ENCODE measurements at places on chromosomes 11 and 22.
A peak's percentile ranks its signal among the peaks of the same experiment; 100 is the strongest.

DNA sequence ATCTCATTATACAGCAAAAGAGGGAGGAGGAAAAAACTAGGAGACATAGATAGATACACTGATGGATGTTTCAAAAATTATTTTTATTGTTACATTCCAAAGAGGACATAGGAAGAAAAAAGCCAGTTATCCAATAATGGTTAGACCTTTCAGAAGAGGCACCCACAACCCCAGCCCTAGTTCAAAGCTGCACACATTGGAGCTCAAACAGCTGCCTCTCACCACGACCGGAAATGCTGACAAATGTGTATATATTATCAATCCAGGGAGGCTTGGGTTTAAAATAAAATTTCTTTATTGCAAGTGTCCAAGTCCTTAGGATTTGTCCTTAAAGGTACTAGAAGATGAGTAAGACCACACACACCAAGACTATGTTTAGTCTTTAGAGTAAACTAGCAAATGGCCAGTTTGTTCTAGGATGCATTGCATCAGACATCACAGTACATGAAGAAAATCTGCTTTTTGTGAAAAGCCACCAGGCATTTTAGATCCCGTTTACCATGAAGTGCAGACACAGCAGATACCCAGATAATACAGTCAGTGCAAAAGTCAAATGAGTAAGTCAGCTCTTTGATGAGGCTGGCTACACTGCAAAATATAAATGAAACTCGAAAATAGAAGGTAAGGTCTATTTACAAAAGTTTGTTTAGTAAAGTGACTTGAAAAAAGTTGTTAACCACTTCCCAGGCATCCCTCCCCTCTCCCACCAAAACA is 4.6 kb upstream of the ASCL3 start:
- no peak for DNase-seq

DNA sequence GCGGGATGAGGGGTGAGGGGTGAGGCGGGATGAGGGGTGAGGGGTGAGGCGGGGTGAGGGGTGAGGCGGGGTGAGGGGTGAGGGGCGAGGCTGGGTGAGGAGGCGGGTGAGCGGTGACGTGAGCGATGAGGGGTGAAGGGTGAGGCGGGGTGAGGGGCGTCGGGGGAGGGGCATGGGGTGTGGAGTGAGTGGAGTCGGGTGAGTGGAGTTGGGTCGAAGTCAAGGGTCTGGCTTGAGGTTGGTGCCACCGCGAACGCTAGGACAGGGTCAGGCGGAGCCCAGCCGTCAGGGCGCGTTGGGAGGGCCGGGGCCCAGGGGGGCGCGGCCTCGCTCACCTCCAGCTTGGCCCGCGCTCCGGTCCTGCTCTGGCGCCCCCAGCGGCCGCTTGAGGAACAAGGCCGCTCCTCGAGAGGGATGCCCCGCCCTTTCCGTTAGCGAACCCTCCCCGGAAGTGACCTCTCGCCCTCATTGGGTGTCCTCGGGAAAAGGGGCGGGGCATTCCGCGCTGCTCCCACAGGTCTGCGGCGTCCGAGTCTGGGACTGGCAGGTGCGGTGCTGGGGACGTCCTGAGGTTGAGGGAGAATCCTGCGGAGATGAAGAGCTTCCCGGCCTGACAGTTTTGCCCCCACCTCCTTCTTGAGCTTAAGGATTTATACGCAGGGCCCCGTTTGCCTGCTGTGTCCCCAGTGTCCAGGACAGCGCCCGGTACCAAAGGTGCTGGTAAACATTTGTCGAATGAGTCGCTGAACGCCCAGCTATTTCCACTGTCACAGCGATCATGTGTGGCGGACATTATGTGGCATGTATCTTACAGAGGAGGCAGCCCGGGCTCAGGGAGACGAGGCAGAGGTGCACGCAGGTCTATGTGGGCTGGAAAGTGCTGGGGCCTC is at the start of gene SYCE3:
SYCE3 (minus strand) TSS at position 397 of the 890 bp plus-strand sequence. CDS start 6,514 bp downstream, outside the sequence.
- DNase-seq, result peak; percentile 70

- DNase-seq, result no peak
Measured at GRCh38 chr11:60124802-60125432, 36.5 kb downstream of the MS4A2 start.

GRCh38 chr11:121385688-121386087 is 66.4 kb upstream of the SORL1 start:
- DNase-seq, result no peak

- no peak for DNase-seq
Measured at GRCh38 chr22:44201665-44202064, 20.9 kb downstream of the PARVG start.

- no peak for DNase-seq
Measured at GRCh38 chr11:43397251-43397650, 38.5 kb downstream of the TTC17 start.

DNA sequence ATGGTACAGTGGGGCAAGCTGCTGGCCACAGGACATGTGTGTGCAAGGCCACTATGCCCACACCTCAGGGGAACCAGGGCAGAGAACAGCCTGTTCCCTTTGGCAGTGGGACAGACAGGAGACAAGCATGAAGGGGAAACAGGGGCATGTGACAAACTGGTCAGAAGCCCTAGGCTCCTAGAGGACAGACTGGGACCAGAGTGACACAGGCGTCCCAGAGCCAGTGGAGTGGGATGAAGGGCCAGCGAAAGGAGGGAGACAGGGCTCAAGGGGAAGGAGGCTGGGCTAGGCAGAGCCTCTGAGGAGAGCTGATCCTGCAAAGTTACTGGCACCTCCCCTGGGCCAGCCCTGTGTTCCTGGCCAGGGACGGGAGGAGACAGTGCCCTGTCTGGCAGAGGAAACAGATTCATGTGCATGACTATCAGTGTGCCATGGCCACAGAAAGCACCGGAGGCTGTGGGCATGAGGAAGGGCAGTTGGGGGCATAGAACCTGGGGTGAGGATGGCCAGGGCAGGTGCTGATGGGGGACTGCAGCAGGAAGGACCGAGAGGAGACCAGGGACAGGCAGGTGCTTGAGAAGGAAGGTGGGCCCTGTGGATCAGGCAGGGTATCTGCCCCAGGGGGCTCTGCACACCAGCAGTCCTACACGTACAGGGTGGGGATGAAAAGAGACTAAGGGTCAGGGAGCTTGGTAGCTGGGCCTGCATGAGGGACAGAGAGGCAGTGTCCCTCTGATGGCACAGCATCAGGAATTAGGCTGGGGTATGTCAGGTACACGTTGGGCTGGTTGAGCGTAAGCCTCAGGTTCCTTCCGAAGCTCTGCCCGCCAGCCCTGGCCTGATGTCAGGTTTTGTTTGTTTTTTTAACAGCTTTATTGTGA is 9.8 kb downstream of the DERL3 start:
- DNase-seq, result no peak

DNA sequence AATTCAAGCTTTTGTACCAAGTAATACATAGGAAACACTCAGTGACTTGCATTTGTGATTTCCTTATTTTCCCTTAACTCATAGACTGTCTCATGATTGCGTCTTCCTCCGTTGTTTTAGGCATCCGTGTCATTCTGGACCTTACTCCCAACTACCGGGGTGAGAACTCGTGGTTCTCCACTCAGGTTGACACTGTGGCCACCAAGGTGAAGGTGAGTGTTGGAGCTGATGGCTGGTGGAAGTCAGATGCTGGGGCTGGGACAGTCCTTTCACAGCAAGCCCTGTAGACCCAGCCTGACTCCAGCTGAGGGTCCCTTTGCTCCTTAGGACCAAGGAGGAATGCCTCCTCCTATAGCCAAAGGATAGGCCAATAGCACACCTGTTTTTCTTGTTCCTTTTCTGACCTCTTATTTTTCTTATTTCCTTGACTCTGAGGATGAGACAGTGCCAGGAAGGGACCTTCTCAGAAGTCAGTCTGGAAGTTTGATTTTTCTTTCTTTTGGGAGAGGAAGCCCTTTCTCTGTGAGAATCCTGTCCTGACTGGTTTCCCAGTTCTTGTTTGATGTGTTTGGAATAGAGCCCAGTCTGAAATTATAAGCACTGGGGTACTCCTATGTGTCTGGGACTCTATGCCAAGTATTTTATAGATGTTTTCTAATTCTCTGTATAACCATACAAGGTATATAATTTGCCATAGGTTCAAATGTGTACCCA is 2.2 kb downstream of the SLC3A2 start:
- DNase-seq, result no peak

DNA sequence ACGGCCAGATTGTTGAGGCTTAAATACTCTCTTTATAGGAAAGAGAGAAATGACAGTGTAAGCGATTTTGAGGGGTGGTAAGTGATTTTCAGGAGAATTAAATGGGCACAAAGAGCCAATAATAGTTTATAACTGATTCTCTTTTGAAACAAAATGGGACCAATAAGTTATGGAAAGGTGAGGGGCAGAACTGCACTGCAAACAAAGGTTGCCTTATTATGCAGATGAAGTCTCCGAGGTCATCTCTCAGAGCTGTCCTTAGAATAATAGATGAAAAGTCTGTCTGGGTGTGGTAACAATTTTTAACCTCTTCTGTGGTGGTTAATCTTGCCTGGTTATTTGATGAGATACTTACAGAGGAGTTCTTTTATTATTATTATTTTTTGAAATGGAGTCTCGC is 14.7 kb upstream of the CRTAM start:
- DNase-seq, result no peak

DNA sequence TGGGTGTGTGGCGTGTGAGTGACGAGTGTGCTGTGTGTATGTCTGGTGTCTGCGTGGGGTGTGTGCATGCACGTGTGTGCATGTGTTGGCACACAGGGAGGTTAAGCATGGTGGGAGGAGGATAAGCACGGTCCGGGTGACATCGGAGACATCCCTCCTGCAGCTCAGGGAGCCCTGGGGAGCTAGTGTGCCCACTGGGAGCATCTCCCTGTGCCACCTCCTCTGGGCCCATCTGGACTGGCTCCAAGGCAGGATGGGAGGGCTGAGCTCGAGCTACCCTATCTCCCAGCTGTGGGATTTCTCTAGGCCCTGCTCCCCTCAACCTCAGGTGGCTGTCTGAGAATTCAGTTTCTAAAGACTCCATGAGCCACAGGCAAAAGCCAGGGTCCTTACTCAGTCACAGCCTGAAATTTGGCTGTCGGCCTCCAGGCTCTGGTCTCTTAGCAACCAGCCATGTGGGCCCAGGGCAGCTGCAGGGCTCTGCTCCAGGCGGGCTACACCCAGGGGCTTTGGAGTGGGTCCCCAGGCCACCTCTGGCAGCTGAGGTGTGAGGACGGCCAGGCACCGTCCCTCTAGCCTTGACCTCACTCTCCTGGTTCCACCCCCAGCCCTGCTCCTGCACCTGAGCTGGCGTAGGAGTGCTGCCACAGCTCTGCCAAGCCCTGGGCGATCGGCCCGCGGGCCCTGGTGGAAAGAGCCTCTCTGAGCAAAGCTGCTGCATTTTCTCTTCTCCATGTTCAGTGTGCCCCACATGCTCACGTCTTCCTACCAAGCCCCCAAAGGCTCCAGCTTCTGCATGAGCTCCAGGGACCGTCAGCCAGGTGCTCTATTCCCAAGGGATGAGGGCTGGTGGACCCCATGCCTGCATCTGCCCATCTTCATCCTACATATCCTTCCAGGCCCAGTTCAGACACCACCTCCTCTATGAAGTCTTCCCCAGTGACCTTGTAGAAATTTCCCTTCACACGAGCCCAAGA is 39.7 kb downstream of the RTL6 start:
- DNase-seq, result no peak

DNA sequence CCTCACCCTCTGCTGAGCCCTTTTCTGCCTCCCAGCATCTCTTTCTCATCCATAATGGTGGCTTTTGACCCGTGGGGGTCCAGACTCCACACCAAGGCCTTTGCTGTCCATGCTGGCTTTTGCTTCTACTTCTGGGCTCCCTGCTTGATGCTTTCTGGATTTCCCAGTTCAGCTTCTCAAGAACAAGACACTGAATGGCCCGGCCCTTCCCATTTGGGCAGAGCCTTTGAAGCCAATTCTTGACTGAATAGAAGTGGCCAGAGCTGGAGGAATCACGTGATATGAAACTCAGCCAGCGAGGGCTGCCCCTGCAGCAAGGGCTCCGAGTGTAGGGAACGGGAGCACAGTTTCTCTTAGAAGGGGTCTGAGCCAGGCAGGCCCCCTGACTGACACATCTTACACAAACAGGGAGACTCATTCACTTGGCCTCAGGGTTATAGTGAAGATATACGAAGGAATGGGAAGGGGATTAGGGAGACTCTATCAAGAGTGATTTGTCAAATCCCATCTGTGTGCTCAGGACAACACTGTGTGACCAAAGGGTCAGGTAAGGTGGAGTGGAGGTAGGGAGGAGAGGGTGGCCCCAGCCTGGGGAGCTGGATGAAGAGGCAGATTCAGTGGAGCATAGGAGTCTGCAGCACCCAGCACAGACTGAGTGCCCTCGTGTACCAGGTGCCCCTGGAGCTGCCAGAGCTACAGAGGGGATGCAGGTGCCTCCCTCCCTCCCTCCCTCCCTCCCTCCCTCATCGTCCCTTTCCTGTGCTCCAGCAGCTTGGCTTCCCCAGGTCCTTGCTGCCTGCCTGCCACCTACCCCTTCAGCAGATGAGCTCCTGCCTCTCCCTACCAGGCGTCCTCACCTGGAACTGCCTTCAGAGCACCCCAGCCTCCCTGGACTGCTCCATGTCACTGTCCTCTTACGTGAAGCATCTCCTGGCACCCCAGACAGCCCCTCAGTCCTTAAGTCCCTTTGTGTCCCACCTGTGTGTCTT is 106.0 kb downstream of the TRIM29 start:
- DNase-seq, result no peak

DNA sequence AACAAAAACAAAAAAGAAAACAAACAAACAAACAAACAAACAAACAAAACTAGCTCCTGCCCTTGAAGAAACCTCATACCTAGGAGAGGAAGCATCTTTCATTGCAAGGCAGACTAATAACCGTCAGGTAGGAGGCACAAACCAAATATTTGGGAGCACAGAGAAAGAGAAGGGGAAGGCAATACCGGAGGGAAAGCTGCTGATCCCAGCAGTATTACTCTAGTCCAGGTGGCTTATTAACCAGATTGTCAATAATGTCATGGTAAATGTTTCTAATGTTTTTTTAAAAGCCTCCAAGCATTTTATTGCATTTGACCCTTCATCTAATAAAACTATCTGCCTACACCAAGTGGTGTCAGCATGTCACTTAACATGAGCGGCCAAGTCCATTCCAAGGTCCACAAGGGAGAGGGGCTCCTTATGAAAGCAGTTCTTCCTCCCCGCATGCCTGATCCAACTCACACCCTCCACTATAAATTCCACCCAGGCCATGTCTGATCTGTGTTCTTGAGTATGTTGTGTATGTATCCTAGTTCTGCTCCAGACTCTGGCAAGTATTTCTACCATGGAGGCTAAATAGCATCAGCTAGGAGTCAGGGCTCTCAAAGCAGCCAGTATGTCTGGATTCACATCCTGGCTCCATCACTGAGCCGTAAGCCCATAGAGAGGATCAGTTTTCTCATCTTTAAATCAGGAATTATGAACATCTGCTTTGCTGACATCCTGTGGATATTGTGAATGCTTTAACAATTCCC is 208.1 kb upstream of the TENM4 start:
- DNase-seq, result no peak

DNA sequence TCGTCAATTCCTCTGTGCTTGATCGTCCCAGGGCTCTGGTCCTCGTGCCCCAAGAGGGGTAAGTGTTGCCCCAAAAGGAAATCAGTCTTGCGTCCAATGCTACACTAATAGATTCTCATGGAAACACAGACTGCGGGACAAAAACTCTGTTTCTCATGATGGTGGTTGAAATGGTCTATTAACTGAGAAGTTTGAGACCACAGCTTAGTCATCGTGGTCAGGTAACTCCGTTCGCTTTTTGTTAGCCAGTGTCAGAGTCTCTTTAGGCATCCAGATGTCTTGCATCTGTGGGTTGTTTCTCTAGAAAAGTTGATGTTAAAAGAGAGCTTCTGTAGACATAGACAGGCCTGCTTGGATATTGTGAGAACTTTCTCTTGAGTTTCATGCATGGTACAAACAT is 104.6 kb upstream of the SORL1-AS1 start:
- DNase-seq, result no peak
